NCI-H2029 treated with DMSO at 0.1 percent for 48 hours (cell line): ENCODE measurements at places on chromosomes 12 and 14.

DNA sequence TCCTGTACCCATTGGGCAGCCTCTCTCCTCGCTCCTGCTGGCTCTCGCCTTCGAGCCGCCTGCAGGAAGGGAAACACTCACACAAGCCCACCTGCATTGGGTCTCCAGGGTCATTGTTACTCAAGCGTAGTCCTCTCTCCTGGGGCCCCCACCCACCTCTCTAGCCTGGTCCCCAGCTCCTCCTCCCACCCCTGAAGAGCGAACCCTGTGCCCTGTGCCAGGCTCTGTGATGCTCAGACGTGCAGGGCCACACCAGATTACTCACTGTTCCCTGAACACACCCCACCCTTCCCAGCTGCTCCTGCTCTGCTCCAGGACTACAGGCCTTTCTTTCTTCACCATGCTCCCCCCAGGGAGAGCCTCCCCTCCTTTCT lies 88.1 kb downstream of the NINJ2 start:
- DNase-seq = no peak

GRCh38 chr12:97805146-97805545 lies 342.5 kb downstream of the RMST start:
- DNase-seq = no peak

GRCh38 chr14:23568600-23569331 lies 1.2 kb upstream of the AP1G2 start:
- no peak for DNase-seq

DNA sequence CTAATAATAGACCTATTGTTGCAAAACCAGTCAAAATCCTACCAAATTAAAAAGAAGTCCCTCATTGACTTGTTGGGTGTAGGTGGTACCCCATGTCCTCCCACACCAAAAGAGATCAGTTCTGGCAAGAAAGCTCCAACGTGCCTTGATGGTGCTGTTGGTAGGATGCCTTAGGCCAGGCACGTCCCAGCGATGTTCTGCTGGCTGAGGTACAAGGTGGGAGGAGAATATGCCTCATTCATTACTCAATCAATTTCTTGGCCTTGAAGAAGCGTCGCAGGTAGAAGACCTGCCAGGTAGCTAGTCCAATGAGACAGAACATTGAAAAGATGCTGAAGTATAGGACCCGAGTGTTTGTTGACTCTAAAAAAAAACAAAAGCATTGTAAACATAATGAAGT lies 7.8 kb upstream of the NEK9 start:
- peak; percentile 1 for DNase-seq

DNA sequence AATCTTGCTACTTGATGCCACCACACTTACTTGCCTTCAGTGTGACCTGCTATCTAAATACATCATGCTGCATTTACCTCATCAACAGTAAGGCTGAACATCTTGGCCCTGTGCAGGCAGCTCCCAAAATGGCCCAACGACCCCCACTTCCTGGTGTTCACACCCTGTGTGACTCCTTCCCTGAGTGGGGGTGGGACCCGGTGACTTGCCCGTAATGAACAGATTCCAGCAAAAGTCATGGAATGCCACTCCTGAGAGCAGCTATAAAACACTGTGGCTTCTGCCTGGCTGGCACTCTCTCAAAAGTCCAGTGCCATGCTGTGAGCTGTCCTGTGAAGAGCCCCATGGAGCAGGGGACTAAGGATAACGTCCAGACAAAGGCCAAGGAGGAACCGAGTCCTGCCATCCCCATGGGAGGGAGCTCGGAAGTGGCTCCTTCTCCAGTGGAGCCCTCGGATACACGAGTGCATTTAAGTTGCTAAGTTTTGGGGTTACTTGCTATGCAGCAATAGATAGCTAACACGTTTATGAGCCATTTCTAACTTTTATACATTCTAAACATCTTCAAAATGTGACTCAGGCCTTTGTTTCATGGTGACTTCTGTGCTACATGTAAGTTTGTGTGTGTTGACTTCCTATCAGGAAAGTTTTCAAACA lies 33.0 kb downstream of the P2RX2 start:
- DNase-seq = peak; percentile 98

GRCh38 chr12:15982471-15982870 lies 71.3 kb downstream of the DERA start:
- DNase-seq = peak; percentile 18

DNA sequence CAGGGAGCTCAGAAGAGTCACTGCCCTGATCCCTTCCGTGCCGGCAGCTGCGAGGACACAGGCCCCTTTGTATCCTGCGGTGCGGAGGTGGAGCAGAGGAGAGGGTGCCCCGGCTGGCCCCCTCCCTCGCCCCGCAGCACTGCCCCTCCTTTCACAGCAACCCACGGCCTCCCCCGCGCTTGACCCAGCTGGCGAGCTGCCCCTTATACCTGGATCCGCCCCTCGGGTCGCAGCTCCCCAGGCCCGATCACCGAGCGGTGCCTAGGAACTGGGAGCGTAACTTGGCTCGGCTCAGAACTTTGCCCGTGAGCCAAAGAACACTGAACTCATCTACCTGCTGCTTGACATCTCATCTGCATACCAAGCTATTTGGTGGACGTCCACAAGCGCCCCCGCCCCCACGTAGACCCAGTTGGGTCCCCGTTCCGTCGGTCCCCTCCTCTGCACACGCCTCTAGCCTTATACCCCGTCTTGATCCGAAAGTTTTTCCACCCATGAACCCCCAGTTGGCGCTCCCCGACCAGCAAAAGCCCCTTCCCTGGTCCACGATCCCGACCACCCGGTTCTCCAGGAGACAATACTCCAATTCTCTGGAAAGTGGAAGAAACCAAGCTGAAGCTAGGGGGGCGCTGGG lies 697 bp upstream of the DNAJC14 start:
- no peak for DNase-seq
